ENCODE measurements at places on chromosomes 1 and 21.

DNA sequence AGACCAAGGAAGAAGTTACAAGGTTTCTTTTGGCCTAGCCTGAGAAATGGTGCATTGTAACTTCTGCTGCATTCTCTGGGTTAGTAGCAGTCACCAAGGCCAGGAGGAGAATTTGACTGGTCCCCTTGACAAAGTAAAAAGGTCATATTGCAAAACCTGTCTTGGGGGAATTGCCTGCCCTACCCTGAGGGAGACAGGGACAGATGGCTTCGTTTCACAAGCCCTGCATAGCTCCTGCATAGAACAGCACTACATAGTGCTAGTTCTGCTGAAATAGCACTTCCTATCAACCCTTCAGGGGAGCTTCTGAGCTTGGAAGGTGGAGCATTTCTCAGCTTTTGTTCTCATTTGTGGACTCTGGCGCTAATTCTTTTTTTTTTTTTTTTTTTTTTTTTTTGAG, 20.4 kb upstream of the AK2 start:
- no peak for DNase-seq

DNA sequence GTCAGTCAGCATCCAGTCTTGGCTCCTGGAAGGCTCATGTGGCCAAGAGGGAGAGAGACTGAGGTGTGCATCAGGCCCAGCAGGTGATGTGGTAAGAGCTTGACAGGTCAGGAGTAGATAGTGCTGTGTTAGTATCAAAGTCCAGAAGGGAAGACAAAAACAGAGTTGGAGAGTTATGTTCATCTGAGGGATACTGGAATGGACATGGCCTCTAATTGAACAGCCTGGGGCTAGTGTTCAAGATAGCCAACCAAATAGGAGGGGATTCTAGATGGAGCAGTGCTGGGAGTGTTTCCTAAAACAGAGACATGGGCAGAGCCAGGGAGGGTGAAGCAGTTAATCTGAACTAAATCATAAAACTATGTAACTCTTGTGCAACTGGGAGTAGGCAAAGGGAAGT, 120.7 kb upstream of the MARK1 start:
- no peak for DNase-seq

DNA sequence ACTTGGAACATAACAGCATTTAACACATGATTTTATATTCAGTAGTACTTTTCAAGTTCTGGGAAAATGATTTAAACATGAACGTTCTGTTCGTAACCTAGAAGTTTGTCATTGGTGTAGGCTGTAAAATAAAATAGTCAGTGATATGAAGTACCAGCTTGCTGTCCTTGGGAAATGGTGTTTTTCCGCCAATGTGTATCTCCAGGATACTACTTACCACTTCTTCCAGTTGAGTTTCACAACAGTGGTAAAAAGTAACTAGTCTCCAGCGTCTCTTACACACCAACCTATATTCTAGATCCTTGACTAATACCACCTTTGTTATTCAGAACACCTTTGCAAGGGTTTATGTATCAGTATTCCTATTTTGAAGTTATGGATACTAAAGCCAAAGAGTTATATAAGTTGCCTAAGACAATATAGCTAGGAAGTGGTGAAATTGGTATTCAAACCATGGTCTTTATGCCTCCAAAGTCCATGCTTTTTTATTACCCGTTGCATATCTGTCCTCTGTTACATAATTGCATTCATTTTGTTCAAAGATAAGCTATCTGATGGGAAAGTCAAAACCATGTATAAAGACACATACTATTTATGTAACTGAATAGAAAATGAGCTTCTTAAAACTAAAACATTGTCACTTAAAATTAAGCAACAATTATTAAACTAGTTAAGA, 43.1 kb downstream of the HOOK1 start:
- no peak for DNase-seq

GRCh38 chr1:185426848-185427247, 109.8 kb upstream of the IVNS1ABP start:
- DNase-seq, result no peak

DNA sequence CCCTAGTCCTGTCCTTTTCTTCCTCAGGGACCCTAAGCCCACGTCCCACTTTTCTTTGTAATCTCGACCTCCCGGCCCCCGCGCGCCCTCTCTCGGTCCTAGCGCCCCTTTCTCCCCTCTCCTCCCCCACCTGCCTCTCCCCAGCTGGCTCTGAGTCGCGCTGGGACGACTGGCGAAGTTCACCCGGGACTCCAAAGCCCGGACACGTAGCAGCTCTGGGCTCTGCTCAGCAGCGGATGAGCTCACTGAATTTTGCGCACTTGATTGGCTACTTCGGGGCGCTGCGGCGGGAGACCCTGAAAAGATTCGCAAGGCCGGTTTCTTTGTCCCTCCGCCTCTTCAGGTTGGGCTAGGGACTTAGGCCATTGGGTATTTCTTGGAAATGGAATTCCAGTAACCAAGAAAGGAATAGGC, 16.3 kb upstream of the ACKR1 start:
- DNase-seq, result no peak
